ENCODE measurements at places on chromosomes 1 and 21. TPM values are rescaled to one million over a fixed set of nuclear protein-coding genes. Genes with fewer than 3 reads are reported as not detected.

- DNase-seq: no peak
Measured at GRCh38 chr1:53369034-53369750, 41.3 kb upstream of the LRP8 start.

Gene GJB3
- 6.3 TPM for total RNA-seq

- DNase-seq: no peak
Measured at GRCh38 chr21:31279986-31280385, 64.1 kb downstream of the TIAM1 start.

Gene PEX10
- 17.9 TPM for total RNA-seq
